HEK293T (cell line): ENCODE measurements at places on chromosomes 1 and 21.

- peak; percentile 84 for DNase-seq
These were observed 8.0 kb upstream of the COL6A1 start for GRCh38 chr21:45973475-45974072.

DNA sequence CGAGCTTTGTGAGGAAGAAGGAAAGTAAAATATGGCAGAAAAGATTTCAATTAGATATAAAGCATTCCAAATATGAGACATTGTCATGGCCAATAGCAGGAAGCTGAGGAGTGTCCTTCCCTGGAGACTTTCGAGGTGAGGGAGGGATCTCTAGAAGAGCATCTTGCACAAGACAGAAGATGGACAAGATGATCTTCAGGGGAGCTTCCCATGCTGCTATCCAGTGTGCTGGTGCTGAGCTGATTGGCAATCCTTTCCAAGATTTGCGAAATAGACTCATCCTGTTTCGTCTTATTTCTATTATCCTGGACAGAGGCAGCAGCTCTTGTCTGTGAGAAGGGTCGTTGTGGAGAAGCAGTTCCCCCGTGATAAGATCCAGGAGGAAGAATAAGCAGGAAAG, 342.0 kb upstream of the CAMK1G start:
- no peak for DNase-seq

GRCh38 chr1:229430761-229431283, 3.1 kb downstream of the ACTA1 start:
- DNase-seq = peak; percentile 35

GRCh38 chr1:63635681-63636080, 42.5 kb downstream of the PGM1 start:
- DNase-seq = no peak

GRCh38 chr1:240658312-240658960, 46.5 kb upstream of the GREM2 start:
- no peak for DNase-seq

DNA sequence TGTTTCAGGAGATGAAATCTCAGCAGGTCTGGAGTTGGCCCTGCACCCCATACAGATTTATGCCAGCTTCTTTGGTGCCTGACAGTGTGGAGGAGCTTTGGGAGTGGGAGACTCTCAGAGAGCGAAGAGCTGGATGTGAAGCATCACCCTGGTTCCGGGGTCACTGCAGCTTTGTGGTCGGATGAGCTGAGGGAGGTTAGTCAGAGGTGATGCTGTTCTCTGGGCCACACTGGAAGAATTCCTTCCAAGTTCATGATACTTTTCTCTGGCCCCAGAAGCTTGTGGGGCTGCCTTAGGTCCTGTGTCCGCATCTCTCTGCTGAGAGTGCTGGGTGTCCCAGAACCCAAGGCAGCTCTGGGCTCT, 467.8 kb downstream of the CAMTA1 start:
- no peak for DNase-seq

GRCh38 chr1:155008015-155008941, 5.7 kb downstream of the ZBTB7B start:
- DNase-seq = no peak

DNA sequence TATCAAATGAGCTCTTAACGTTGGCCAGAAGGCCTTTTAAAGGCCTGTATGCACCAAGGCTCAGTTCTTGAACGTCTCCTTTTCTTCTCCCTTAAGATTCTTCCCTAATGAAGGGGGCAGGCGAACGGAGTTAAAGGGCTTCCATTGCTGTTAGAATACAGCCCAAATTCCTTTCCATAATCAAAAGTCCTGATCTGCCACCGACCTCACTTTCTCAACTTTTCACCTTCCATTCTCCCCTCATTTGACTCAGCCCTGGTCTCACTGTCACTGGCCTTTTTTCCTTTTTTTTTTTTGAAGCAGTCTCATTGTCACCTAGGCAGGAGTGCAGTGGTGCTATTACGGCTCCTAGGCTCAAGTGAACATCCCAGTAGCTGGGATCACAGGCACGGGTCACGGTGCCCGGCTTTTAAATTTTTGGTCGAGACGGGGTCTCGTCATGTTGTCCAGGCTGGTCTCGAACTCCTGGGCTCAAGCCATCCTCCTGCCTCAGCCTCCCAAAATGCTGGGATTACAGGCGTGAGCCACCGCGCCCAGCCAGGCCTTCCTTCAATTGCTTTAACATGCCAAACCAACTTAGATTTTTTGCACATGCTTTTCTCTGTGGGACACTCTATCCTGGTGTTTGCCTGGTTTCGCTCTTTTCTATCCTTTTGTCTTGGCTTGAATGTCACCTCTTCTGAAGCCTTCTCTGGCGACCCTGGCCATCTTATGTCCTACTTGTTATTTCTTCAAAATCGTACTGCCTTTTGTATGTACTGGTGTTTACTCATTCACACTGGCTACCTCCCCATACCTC, 612 bp upstream of the CMPK1 start:
- no peak for DNase-seq

GRCh38 chr1:168396940-168397684, 116.4 kb downstream of the TBX19 start:
- DNase-seq = no peak

DNA sequence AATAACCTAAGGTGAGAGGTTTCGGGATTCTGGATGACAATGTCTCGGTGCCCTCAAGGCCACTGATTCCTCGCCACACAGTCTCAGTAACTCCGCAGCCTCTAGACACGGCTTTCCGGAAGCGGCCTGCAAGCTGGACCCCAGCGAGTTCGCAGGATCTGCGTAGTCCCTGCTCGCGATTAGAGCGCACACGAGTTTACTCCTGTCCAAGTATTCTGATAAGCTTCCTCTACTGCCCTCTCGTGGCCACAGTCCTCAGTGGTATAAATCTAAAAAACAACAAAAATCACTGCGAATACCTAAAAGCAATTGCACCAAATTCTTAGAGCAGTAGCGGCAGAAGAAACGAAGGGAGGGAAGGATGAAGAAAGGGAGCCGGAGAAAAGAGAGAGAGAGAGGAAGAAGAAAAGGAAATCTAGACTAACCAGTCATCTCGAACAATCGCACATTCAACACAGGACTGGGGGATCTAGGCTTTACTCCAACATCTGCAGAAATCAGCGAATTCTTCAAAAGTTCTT, 1.1 kb upstream of the PLXNA2 start:
- peak; percentile 86 for DNase-seq

DNA sequence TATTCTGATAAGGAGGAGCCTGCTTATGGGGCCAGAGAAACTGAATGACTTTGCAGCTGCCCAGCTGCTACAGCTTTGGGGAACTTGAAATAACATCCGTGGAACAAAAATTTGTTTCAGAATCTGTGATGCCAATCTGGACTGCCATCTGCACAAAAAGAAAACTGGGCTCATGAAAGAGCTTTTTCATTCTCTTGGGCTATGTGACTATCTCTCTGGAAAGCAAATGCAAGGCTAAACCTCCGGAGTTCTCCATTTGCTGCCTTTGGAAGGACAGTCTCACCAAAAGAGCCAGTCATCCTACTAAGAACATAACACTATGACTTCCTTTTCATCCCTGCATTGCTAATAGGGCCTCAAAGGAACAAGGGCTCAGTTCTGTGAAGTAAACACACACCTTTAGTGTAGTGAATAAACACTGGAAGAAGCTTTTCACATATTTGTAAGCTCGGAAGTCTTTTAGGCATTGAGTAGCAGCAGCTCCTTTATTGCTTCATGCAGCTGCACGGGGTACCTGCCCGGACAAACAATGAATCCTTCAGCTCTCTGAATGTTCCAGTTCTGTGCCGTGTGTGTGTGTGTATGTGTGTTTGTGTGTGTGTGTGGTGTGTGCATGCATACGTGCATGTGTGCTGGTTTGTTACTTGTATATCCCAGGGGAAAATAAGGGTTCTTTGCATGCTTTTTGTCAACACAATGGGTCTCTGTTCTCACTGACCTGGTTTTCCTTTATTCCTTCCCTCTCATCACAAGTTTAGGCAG, 255.5 kb upstream of the SGIP1 start:
- DNase-seq = no peak

DNA sequence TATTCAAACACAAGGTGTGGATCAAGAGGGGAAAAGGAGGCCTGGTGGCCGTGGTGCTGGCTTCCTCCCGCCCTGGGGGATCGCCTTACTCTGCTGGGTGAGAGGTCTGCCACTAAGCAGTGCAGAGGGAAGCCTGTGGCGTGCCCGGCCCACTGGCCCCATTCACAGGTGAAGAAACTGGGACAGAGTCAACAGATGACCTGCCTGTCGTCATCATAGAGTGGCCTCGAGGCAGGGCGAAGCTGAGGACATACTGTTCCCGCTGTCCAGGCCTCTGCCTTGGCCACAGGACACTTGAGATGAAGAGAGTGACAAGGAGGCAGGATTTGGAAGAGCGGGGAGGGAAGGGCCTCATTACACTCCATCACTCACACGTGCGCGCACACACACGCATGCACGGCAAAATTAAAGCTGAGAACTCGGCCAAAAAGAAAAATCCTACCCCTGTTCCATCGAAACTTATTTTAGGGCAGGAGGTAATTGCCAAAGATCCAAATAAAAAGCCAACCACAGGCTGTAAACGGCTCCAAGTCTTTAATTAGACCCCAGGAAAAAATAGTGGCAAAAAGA, 50.5 kb downstream of the CASZ1 start:
- no peak for DNase-seq

DNA sequence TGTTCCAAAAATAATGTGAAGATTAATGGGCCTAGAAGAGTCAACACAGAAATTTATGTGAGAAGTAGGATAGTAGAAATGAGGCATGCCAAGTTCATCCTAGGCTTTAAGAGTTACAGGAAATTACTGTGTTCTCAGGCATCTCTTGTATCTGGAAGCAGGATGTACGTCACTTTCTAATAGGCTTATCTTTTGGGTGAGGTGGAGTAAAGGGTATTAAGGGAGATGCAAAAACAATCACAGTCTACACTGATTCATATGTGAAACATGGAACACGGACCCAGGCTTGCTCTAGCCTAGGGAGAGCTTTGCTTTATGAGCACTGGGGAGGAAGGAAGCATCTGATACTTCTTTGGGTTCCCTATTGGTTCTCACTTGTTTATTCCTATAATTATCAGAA, 84.5 kb upstream of the RGS4 start:
- DNase-seq = no peak

DNA sequence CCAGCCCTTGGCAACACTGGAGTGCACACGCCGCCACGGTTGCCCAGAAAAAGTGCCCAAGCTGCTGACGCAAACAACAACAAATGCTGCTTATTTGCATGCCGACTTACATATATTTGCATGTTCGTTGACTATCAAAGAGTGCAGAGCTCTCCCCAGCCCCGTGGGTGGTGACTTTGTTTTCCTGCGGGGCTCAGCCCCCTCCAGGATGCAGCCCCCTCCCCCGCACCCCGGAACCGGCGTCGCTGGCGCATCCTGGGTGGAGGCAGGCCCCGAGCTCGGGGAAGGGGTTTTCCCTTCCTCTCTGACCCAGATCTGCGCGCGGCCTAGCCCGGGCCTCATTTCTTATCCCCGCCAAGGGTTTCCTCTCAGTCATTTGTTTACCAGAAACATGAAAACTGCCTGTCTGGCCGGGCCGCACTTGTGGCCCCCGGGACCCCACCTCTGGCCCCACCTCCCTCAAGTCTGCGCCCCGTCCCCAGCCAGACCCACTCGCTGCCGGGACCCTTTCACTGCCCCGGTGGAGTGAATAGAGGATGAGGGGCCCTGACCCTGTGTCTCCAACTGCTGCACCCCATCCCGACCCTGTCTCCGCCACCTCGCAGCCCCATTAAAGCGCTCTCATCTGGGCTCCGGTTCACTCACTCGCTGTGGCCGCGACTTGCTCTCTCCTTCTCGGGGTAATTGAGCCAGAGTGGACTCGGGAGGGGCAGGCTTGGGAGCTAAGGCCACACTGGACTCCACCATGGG, 5.5 kb downstream of the TNFRSF25 start:
- DNase-seq = no peak

DNA sequence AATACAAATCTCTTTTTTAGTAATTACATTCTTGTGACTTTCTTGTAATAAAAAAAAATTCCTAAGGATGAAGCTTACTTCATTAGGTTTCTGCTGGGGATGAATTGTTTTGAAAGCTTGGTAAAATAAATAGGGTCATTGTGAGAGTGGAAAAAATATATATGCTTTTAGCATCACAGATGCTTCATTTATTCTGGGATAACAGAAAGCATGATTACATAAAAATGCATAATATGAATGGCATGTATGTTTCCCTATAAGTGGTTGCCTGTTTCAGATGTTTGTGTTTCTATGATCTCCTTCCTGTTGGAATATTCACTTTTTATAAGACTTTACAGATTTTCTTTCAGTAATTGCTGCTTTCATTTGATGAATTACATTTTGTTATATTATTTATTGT, 42.3 kb downstream of the HMCN1 start:
- DNase-seq = no peak

- DNase-seq = no peak
These were observed 642.7 kb downstream of the NPHP4 start for GRCh38 chr1:5349526-5349925.

GRCh38 chr1:17017435-17017834, 5.7 kb upstream of the ATP13A2 start:
- no peak for DNase-seq

DNA sequence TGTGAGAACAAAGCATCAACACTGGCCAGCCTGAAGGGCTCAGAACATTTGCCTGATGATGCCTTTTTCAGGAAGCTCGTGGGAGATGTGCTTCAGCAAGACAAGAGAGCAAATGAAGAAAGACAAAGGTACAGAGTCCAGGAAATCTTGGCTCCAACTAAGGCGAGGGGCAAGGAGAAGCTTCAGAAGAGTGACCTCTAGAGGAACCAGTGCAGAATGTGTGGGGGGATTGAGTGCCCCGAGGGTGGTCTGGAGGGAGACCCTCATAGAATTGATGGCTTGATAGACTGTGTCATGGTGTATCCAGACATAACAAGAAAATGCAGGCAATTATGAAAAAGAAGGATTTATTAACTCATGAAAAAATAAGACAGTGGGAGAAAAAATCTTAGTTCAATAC, 15.3 kb upstream of the NLRP3 start:
- no peak for DNase-seq

GRCh38 chr1:211724687-211725196, 49.3 kb upstream of the NEK2 start:
- no peak for DNase-seq

- no peak for DNase-seq
These were observed 21.5 kb downstream of the UBE2G2 start for GRCh38 chr21:44780137-44780502.

GRCh38 chr1:248897412-248898337, 8.4 kb upstream of the PGBD2 start:
- no peak for DNase-seq

DNA sequence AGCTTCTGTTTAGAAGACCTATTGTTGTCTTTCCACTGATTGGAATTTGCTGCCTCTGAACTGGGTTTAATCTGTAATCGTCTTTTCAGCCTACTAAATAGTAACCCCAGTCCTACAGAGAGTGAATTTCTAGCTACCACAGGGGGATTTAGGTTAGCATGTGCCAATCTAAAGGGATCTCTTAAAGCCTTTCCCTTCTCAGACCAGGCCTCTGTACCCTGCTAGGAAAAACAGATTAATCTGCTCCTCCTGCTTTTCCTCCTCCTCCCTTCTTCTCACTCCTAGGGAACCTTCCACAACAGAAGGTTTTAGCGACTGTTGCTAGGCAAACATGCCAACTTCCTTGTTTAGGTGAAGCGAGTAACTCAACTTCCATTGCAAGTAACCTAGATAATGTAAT, 1.3 kb upstream of the RC3H1 start:
- DNase-seq = peak; percentile 33
